ENCODE measurements at places on chromosomes 3 and 15.
A peak's percentile ranks its signal among the peaks of the same experiment; 100 is the strongest.

DNA sequence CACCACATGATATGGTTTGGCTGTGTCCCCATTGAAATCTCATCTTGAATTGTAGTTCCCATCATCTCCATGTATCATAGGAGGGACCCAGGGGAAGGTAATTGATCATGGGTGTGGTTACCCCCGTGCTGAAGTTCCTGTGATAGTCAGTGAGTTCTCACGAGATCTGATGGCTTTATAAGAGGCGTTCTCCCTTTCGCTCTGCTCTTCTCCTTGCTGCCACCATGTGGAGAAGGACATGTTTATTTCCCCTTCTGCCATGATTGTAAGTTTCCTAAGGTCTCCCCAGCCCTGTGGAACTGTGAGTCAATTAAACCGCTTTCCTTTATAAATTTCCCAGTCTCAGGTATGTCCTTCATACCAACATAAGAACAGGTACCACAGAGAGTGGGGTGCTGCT is 21.9 kb downstream of the OSTN start:
- DNase-seq, result no peak

DNA sequence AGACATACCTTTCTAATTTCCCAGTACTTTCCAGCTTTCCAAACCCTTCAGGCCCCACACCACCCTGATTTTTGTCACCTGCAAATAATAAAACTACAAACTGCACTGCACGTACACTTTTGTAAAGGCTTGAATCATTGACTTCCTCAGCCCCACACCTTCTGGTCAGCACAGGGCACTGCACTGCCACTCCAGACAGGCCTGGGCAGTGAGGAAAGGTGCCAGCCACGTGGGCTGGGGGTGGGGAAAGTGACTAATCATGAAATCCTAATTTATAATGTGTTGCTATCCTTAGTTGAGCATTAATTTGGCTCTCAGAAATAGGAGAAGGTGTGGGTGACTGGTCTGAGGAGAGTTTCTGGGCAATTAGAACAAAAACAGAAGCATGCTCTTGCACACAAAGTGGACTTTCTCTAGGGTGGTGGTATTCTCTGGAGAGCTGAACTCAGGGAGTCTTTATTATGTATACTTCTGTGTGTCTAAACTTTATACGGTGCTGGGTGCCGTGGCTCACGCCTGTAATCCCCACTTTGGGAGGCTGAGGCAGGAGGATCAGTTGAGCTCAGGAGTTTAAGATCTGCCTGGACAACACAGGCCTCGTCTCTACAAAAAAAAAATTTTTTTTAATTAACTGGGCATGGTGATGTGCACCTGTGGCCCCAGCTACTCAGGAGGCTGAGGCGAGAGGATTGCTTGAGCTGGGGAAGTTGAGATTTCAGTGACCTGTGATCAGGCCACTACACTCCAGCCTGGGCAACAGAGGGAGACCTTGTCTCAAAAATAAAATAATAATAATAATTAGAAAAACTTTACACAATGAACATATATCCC is 58.2 kb upstream of the FLNB start:
- no peak for DNase-seq

- no peak for DNase-seq
Observed at GRCh38 chr3:124149771-124150170, 157.8 kb upstream of the ROPN1 start.

- DNase-seq, result no peak
Observed at GRCh38 chr3:112293368-112294321, at the start of gene SLC9C1. TSS of gene SLC9C1 (minus strand) at chr3:112294216. CDS start at chr3:112286791, 7,425 bp downstream.

DNA sequence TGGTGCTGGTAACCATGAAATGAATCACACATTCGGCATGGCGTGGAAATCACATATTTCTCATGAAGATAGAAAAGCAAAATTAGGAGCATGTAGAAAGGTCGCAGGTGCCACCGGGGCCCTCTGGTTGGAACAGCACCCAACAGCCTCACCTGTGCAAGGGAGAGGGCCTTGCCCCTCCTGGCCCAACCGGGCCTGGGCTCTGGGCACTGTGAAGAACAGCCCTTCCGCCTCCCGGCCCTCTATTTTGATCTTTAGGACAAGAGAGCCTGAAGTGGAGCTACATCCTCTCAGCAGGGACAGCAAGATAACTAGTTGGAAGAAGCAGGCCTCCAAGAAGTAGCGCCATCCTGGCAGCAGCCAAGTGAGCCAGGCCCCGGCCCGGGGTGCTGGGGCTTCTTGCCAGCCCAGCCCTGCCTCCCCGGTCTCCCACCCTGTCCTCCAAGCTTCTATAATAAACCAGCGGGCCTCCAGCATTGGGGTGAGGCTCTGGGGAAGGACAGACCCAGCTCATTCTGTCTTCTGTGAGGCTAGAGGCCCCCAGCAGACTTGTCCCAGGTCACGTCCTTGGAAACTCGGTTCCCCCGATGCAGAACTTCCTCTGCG is 46.1 kb upstream of the FGD5 start:
- DNase-seq, result peak; percentile 10

GRCh38 chr15:43105077-43105736 is 631 bp downstream of the UBR1 start:
- DNase-seq, result no peak

- DNase-seq, result no peak
Observed at GRCh38 chr3:22996920-22997571, 206.1 kb upstream of the UBE2E2 start.

- DNase-seq, result no peak
Observed at GRCh38 chr15:53470743-53471142, 288.7 kb downstream of the WDR72 start.

DNA sequence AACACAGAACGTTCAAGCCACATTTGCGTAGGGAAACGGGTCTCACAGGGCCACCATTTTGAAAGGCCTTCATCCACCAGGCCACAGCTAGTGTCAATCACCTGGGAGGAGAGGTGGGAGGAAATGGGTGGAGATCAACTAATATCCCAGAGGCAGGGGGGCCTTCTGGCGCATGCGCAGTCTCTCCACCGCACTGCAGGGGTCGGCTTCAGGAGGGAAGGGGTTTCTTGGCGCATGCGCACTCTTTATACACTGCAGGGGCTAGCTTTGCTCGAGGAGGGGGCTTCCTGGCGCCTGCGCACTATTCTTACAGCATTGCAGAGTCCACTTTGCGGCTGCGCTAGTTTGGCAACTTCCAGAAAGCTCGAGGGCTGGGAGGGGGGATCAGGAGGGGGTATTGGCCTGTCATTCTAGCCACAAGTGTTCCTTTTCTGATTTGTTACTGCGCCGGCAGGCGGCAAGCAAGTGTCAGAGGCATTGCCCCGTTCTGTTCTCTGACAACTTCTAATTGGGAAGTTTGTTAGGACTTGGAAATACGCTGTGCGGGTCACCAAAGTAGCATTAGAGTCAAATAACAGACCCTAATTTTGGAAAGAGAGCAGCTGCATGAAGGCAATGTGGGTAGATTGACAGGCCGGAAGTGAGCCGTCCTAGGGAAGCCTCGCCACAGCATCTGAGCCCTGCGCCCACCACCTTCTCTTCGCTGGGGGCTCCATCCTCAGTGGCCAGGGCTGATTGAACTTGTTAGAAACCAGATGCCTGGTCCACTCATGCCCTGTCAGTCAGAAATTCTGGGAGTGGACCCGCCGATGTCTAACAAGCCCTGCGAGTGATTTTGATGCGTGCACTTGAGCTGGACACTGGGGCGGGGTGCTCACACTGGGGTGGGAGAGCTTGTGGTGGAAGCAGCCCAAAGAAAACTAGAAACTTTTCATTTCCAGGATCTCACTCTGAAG is 173.5 kb upstream of the NDN start:
- no peak for DNase-seq

DNA sequence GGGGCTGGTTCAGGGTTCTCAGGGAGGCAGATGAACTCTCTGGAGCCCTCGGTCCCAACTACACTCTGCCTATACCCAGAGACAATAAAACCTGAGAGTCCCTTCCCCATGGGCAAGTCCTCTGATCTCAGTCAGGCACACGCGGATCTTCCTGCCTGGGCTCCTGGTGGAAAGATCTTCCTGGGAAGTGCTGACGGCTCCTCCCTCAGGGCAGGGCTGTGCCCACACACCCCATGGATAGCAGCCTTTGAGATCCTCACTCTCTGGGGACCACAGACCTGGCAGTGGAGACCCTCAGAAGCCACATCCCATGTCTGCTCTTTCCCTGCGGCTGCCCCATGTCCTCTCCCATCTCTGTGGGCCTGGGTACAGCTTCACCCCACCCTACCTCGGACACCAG is 10.4 kb downstream of the SH2D7 start:
- DNase-seq, result no peak

DNA sequence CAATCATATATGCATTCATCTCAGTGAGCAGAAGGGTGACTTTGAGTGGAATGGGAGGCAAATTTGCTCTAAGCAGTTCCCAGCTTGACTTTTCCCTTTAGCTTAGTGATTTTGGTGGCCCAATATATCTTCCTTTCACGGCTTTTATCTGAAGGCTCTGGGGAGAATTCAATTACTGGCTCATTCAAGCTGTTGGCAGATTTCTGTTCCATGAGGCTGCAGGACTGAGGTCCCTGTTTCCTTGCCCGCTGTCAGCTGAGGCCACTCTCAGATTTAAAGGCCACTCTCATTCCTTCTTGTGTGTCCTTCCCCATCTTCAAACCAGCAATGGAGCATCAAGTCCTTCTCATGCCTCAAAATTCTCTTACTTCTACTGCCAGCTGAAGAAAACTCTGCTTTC is 170.4 kb upstream of the ATP10A start:
- no peak for DNase-seq

DNA sequence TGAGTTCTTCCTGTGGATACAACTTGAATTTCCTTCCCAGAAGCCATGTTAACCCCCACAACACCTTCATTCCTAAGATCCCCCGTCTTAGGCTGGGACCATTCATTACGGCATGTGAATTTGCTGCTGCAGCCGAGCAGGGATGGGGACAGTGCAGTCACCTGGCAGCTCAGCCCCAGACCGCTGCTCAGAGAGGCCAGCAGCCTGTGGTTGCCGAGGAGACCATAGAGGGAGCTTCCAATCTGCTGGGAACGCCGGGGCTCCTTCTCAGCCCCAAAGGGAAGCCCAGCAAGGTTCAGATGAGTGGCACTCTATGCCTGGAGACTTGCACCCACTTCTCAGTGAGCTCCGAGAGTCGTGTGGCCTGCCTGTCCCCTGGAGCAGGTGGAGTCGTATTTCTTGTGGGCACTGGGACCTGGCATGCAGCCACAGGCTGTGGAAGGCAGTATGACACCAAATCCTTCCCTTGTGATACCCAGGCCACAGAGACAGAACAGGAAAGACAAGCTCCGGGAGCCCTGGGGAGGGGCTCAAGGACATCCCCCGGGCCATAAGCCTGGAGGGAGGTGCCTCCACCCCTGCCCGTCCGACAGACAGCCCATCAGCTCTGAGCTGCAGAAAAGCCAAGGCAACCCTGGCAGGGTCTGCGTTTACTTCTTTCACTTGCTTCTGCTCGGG is 167.3 kb downstream of the FAM43A start:
- DNase-seq, result no peak

DNA sequence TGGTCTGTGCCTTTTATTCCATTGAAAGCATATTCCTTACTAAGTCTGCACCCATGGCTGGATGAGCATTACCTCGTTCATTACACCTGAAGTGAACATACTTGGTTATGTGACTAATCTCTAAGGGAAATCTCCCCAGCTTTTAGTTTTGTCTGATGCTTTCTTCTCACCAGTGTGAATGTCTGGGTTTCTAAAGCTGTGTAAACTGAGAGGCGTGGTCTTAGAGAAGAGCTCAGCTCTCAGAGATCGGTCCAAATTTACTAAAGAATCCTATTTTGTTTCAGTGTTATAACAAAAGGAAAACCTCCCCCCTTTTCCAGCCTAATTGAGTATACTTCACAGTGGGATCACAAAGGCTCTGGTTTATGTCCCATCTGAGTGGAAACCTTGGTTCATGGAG is 352.3 kb downstream of the PTPRG start:
- no peak for DNase-seq

Measured in 8988T (cell line).